ENCODE measurements at places on chromosomes 3 and 15.

GRCh38 chr3:183306798-183307671 lies 54.0 kb downstream of the B3GNT5 start:
- DNase-seq, result peak; percentile 78

GRCh38 chr3:150376001-150376848 lies 31.9 kb upstream of the TSC22D2 start:
- DNase-seq, result no peak

DNA sequence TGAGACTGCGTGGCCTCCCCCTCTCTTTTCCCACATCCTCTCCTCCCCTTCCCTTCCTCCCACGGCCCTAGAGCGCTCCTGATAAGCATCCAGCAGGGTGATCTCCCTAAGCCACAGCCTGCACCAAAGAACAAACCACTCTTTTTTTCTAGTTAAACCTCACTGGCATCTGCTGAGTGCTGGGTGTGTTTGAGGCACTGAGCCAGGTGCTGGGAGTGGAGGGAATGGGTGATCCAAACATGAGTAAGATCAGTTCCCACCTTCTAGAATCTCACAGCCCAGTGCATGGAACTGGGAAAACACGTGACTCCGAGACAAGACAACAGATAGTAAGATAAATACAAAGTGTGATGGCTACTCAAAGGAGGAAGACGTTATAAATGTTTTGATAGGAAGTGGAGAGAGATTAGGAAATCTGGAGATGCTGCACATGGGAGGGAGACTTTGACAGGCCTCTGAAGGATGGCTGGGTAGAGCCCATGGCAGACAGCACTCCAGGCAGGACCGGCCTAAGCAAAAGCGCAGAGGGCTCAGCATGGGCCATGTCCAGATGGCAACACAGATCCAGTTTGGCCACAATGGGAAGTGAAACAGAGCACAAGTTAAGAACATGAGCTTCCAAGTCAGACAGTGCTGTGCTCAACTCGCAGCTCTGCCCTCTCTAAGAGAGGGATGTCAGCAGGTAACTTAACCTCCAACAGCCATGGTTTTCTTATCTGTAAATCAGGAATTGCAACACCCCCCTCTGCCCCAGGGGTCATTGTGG lies 55.6 kb downstream of the CCR3 start:
- DNase-seq, result no peak

DNA sequence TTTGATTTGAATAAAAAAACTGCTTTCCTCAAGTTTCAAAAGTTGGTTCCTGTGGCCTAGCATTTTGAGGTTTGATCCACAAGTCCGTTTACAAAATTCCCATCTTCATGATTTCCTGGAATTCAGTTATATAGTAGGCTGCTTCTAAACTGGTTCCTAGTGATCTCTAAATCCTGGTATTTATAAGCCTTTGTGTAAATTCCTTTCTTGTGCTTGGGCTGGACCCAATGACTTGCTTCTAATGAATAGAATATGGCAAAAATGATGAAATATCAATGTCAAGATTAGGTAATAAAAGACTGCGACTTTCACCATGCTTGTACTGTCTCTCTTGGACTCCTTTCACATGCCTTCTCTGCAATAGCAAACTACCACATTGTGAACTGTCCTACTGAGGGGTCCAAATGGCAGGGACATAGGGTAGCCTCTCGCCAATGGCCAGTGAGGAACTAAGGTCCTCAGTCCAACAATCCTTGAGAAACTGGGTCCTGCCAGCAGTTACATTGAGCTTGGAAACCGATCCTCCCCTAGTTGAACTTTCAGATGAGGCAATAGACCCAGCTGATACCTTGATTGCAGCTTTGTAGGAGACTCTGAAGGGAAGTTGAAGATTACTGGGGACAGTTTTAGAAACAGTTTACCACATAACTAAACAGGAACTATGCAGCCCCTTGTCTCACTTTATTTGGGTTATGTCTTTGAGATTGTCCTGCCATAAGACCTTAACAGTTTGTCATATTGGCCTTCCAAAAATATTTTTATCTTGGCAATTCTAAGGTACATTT lies 303.9 kb upstream of the TBC1D5 start:
- no peak for DNase-seq

DNA sequence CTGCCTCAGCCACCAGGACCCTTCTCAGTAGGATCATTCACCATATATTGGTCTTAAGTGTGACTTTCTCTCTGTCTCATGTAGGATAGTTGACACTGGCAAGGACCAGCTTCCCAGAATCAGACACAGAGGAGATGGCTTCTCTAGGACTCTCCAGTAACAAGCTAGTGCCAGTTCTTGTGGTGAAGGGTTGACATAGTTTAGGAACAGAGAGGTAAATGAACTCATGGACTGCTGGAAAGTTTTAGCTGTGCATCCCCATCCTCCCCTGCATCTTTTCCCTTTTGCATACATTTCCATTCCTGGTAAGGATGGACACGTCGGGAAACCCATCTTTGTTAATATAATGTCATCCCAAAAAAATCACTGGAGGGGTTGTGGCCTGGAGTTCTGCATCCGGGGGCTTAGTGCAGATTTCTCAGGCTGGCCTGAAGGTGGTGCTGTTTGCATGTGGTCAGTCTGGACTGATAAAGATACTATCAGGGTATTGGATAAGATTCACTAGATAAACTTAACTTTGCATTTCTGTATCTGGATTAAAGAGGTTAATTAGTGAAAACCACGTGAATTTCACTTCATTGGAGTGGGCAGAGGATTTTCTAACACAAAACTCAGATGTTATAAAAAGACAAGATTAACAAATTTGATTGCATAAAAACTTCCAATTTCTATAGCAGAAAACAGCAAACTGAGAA lies 110.8 kb downstream of the TBC1D2B start:
- DNase-seq, result peak; percentile 23

GRCh38 chr3:10772271-10773161 lies 43.5 kb upstream of the SLC6A11 start:
- no peak for DNase-seq

DNA sequence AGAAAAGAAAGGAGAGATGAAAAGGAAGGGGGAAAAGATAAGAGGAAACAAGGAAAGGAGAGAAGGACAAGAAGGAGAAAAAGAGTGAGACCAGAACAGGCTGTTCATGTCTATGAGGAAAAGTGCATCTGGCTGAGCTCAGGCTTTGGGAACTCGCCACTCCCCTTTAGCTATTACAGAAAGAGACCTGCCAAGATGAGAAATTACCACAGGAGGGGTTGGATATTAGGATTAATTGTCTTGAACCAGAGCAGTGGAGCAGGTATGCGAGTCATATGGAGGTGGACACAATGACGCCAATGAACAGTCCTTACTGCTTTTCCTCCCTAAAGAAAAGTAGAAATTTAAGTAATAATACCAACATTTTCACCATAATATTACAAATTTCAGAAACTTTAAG lies 577.0 kb upstream of the ARRDC4 start:
- no peak for DNase-seq

GRCh38 chr15:101124731-101125451 lies 127.0 kb downstream of the CHSY1 start:
- DNase-seq, result peak; percentile 99

DNA sequence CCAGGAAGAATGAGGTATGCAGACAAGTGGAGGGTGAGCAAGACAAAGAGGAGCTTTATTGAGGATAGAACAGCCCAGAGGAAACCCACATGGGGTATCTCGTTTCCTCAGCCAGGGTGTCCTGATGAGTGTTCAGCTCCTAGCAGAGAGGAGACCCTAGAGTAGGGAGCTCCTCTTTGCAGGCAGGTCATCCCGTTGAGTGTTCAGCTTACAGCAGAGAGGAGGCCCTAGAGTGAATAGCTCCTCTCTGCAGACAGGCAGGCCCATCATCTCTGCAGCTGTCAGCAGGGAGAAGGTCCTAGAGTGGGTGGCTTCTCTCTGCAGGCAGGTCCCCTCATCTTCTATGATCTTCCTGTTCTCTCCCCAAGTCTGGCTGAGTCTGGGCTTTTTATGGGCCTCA lies 90.6 kb upstream of the TNFSF10 start:
- no peak for DNase-seq

- DNase-seq, result no peak
These were observed 16.2 kb upstream of the ANKDD1A start for GRCh38 chr15:64895285-64896065.

- DNase-seq, result no peak
These were observed 185.6 kb downstream of the PLCL2 start for GRCh38 chr3:17070161-17070959.

DNA sequence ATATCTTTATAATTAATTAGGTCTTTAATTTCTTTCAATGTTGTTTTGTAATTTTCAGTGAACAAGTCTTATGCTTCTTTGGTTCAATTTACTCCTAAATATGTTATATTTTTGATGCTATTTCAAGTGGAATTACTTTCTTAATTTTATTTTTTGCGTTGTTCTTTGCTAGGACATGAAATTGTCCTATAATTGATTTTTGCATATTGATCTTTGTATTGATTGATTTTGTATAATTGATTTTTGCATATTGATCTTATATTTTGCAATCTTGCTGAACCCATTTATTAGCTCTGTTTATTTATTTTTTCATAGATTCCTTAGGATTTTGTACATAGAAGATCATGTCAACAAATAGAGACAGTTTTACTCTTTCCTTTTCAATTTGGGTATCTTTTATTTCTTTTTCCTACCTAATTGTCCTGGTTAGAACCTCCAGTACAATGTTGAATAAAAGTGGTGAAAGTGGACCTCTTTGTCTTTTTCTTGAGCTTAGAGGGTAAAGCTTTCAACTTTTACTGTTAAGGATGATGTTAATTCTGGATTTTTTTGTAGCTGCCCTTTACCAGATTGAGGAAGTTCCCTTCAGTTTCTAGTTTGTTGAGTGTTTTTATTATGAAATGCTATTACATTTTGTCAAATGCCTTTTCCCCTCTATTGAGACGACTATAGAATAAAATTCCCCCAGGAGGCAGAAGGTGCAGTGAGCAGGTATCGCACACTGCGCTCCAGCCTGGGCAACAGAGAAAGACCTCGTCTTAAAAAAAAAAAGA lies 36.8 kb upstream of the CCDC50 start:
- no peak for DNase-seq

DNA sequence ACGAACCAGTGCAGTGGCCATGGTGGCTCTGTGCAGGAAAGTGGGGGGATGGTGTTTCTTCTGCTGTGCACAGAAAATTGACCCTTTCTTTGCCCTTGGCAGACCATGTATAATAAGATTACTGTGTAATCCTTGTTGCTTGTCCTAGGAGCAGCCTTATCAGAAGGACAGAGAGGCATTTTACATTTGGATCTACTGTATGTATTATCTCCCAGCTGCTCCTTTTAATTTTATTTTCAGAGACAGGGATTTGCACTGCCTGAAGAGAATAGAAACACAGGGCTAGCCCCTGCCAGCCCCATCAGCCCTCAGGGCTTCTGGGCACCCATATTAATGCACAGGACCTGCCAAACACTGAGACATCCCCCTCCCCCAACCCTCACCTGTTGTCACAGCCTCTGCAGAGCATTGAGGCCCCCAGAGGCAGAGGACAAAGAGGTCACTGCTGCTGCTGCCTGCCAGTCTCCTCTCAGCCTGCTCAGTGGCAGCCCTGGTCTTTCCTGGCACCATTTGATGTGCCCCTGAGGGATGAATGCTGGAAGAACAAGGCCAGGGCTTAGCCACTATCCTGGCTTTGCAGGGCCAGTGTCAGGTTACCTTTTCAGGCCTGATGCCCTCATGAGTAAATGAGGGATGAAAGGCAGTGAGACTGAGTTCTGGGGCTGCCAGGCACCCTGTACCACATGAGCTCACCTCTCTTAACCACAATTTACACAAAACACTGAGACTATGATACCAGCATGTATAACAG lies 533.4 kb downstream of the NTRK3 start:
- DNase-seq, result peak; percentile 16

DNA sequence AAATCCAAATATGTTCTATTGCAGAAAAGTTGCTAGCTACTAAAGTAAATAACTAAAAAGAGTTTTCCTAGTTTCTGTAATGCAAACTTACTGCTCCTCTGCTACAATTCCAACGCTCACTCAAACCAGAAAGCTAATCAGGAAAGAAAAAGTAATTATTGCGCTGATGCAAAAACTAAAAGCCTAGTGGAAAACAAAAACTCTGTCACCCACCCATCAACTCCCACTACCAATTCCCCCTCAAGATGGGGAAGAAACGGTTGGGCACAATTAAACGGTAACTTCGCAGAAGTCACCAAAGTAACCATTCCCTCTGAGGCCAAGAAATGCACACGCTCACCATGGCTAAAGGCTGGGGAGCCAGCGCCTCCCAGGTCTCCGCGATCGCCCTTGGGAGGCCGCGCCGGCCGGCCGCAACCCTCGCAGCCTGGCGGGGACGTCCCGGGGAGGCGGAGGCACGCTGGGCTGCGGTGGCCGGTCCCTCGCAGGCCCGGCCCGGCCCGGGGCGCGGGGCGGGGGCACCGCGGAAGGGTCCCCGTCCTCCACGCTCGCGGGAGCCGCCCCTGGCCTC lies 684 bp downstream of the SLTM start:
- DNase-seq, result no peak

GRCh38 chr3:31495971-31496665 lies 36.6 kb upstream of the STT3B start:
- peak; percentile 55 for DNase-seq

DNA sequence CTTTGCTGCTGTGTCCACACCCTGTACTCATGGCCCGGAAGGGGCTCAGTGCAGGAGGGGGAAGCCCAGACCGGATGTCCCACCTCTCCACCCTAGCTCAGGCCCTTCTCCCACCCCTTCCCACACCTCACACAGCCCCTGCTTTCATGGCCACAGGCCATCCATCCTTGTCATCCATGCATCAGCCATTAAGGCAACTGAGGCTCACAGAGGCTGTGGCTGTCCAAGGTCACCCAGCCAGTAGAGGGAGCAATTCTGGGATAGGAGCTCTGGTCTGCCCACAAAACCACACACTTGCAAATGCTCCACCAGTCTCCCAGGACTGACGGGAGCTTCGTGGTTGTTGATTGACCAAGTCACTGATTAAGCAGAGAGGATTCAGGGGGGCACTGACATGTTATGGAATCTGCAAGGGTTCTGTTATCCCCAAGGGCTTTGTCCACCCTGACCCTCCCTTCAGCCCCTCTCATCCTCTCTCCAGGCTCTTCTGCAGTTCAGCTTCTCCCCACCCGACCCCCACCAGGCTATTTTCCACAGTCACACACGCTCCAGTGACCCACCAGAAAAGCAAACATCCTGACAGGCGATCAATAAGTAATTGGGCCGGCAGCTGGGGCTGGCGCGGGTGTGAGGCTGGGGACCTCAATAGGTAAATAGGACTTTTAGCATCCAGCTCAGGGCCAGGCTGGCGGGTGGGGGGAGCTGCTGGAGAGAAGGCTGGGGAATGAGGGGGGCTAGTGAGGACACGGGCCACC lies 15.1 kb downstream of the LINGO1 start:
- DNase-seq, result no peak

DNA sequence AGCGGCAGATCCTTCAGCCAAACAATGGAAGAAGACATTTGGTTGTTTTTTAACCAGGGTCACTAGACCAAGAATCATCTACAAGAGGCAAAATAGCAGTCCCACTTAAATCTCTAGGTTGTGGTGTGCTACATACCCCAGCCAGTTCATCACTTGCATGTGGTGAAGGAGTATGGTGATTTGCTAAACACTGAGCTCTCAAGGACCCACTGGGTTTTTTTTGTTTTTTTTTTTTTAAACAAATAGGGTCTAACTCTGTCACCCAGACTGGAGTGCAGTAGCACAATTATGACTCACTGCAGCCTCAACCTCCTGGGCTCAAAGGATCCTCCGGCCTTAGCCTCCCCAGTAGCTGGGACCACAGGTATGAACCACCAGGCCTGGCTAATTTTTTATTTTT lies 508.0 kb downstream of the FOXP1 start:
- no peak for DNase-seq
